ENCODE measurements at places on chromosomes 11 and 22.

DNA sequence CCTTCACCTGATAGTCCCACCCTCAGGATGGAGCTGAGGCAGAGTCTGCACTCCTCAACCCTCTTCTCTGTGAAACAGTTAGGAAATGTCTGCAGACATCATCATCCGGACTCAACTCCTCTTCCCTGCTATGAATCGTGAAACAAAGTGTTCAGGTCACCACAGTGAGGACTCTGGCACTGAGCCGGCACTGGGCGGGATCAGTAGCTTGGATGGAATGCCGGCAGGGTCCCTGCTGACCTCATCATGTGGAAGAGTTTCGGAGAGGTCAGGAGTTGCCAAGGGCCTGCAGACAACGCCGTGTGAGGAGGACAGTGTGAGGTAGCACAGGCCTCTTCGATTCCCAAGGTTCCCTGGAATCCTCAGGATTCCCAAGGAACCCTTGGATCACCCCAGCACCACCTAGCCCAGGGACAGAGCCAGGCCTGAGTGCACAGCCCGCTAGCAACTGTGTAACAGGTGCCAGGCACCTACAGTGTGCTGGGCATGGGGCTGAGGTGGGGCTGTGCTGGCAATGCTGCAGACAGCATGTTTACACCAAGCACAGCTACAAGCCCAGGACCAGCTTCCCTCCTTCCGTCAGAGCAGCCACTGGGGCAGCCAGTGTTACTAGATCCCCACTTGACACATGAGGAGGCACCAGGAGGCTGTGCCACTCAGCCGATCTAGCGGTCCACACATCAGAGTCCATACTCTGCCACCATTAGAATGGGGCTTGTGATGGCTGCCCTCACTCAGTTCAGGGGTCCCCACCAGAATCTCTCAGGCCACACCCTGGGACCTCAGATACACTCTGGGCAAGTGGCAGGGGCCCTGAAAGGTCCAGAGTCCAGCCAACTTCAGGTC, 693 bp upstream of the LINC01488 start:
- no peak for ATAC-seq

DNA sequence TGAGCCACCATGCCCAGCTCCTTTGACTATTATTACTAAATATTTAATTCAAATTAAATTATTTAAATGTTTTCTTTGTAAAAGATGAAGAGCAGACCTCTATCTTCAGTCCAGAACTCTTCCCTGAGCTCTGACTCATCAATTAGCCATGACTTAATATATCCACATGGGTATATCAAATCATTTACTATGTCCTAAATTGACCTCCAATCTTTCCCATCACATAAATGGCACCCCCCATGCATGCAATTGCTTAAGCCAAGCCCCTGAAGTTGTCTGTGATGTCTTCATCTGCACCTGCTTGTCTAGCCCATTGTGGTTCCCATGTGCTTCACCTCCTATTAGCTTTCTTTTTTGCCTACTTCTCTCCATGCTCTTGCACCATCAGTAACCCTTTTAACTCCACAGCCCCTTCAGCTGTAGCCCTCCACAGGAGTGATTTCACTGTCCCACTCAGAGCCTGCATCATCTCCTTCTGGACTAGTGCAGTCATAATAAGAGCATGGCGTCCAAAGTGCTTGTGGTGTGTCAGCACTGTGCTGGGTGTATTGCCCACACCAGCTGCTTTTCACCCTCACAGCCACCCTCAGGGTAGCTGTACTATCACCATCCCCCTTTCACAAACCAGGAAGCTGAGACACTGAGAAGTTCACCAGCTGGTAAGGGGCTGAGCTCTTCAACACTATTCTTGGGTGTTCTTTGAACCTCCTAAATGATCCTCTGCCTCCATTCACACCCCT, 11.8 kb upstream of the THY1 start:
- ATAC-seq = no peak

DNA sequence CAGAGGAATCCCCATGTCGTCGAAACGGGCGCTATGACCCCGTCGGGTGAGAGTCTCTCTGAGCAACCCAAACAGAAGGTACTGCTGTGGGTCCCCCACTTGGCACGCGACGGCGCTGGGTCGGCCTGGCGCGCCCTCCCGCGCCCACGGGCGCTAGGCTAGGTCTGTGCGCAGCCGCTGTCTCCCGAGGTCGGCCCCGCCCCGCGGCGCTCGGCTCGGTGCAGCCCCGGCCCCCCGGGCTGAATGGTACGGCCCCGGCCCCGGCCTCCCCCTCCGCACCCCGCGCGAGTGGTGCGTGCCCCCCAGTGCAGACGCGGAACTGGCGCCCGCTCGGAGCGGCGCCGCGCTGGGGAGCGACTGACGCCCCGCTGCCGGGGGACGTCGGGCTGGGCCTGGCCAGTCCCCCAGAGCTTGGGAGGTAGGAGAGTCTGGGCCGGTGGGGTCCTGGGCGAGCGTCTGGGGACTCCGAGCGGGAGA, at the start of gene MADD:
TSS of gene MADD (plus strand) at position 305 of the 477 bp plus-strand sequence.
- peak; percentile 95 for ATAC-seq

DNA sequence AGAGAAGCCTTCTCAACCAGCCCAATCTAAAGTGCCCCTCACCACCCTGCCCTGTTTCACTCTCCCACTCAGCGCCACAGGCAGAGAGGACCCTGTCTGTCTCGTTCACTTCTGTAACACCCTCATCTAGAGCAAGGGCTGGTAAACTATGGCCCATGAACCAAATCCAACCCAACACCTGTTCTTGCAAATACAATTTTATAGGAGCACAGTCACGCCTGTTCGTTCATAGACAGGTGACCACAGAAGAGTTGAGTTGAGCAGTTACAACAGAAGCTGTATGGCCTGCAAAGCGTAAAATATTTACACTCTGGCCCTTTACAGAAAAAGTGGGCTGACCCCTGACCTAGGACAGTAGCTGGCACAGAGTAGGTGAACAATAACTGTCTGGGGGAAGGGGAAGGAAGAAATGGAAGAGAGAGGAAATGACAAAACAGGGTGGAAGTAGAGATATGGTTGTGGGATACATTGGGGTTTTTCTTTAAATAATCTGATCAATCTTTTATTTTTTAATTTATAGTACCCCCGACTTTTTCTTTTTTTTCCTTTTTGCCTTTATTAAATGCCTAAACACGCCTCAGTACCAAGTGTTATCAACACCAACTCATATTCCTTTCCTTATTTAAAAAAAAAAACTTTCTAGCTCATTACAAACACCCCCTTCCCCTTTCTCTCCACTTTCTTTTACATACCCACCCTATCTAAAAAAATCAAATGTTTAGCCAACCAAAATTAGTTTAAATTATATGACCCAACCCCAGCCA, 20.9 kb downstream of the SERPIND1 start:
- no peak for ATAC-seq

GRCh38 chr11:63603180-63603518, 11.1 kb downstream of the PLAAT3 start:
- ATAC-seq = no peak

- no peak for ATAC-seq
Observed at GRCh38 chr22:36756746-36757655, 18.9 kb downstream of the IFT27 start.

DNA sequence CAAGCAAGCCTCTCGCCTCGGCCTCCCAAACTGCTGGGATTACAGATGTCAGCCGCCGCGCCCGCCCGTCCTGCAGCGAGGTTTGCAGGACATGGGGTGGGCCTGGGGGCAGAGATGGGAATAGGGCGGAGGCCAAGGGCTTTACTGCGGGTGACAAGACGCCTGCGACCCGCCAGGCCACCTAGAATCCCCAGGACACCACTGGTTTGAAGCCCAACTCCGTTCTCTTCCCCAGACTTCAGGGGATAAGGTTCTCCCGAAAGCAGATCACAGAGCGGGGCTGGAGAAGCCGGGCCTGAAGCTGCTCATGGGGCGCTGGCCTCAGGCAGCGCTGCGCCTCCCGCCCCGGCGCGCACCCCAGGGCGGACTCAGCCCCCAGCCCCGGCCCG, 354 bp downstream of the POLR2L start:
- ATAC-seq = peak; percentile 52

DNA sequence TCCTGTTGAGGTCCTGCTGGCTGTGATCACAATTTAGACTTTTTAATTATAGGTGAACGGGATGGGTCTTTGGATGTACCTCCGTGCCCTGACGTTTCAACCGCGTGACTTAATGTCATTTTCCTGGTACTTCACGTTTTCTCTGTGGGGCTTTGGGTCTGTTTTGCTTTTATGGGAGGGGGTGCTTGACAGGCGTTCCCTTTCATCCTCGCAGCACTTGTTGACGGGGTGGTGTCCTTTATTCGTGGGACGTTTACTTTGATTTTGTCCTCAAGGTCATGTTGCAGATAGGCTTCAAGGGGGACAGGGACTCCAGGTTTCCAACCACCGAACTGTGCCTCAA, 994 bp downstream of the PPP6R3 start:
- no peak for ATAC-seq

- ATAC-seq = no peak
Observed at GRCh38 chr11:73667891-73668290, 21.5 kb downstream of the PLEKHB1 start.

- ATAC-seq = no peak
Observed at GRCh38 chr22:35900483-35901168, 128.0 kb downstream of the RBFOX2 start.

DNA sequence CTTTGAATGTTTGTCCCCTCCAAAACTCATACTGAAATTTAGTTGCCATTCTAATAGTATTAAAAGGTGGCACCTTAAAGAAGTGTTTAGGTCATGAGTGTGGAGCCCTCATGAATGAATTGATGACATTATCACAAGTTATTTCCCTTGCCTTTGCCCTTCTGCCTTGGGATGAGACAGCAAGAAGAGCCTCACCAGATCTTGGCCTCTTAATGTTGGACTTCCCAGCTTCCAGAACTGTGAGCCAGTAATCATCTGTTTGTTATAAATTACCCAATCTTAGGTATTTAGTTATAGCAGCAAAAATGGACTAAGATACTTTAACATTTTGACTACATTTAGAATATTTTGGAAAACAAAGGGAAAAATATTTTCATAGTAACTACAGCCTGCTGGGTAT, 371.0 kb downstream of the JRKL start:
- no peak for ATAC-seq

DNA sequence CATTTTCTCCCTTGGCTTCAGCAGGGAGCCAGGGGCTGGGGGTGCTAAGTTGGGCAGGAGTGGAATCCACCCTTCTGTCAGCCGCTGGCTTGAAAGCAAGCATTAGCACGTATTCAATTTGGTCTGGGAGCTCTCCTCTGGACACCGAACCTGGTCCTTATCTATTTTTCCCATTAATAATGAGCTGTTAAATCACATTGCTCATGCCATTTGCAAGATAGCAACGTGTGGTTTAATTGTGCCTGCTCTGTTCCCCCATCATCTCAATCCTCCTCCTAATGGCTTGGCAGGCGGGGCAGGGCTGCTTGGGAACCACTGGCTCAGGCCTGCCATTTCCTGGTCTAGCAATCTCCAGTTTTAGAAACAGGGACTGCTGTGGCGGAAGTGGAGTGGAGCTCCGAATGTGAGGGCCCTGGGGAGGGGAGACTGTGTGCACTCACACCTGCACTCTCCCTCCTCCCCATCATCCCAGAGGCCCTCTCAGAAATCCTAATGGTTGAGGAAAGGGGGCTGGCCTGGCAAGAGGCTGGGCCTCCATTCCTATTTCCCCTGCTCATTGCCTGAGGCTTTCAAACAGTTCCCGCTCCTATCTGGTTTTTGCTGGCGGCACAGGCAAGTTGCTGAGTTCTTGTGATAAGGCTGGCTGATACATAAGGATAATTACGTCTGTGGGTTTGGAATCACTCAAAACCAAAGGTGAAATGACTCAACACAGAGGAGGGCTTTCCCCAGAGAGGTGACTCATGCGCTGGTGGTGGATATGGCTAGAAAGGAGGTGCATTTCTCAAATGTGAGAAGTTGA, 201.2 kb upstream of the E2F8 start:
- ATAC-seq = peak; percentile 91

DNA sequence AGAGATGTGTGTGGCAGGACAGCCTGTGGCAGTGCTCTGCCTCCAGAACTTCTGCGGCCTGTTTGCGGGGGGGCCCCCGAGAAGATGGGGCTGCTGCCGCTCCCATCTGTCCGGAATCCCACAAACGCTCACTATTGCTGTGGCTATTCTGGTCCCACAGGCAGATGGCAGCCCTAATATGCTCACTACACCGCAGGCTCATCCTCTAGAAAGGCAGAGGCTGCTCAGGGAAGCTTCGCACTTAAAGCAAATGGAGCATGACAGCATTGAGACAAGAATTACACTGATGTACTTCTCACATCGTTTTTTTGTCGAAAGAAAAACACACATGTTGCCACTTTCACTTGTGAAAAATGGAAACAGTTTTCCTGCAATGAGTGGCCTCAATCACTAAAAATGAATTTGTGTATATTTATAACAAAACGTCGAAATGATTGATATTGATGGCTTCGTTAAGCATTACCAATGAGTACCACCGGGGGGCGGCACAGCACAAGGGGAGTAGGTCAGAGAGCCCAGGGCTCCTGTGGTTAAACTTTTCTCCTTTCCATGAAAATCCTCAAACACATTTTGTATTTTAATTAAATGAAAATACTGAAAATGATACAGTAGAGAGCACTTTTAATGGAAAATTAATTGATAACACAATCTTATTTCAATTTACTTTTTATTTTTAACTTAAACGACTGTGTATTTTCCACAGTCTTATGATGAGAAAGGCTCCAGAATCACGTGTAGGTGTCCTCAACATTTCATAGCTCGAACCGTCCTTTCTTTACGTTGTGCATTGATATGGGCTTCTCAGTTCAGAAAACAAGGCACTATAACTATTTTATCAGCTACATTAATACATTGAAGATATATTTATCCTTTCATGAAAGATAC, 69.1 kb downstream of the CTTN start:
- no peak for ATAC-seq

- no peak for ATAC-seq
Observed at GRCh38 chr11:35317253-35317652, 102.1 kb downstream of the SLC1A2 start.

DNA sequence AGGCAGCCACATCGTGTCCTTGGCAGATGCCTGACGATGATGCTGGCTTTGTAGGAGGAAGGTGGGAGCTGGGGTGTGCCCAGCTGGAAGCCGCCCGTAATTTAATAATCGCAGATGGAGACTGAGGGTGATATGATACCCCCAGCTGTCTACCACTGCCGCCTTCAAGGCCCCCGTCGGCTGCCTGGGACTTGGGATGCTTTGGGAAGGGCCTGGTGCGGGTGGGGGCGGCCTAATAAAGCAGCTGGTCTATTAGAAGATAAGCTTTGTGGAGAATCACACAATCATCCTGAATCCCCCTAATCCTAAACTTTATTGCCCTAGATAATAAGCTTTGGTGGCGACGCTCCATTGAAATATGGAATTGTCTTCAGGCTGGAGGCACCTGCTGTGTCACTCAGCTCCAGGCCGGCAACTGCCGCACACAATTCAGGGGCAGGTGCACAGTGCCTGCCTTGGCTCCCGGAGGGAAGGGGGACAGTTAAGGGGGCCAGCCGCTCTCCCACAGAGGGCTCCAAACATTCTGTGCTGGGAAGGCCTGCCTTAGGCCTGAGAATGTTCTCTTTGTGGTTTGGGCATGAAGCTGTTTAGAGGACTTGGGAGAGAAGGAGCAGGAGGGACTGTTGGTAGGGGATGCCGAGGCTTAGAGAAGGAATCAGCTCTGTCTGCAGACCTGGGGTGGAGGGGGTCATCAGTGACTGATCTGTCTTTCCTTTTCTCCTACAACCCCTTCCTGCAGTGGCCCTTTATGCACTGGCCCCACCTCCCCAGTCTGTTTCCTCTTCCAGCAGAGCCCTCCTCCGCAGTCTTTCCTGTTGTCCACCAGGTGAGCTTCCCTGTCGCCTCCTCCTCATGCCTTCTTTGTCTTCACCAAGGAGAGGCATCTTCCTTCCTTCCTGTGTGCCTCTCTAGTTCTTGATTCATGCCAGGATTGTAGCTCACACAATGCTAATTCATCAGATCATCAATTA, 65.3 kb downstream of the ARL14EP start:
- no peak for ATAC-seq

Data from stimulated activated memory B cell treated with anti-CD40 and anti-IgM and Interleukin-4, amounts not matched to agents 10 μg/mL and 1 μg/mL and 100 μg/mL, for 72 hours (primary cell).